ENCODE measurements at places on chromosomes 11 and 22. TPM values are rescaled to one million over a fixed set of nuclear protein-coding genes. Genes with fewer than 3 reads are reported as not detected.
A peak's percentile ranks its signal among the peaks of the same experiment; 100 is the strongest.

- no peak for DNase-seq
Observed at GRCh38 chr11:123364080-123364479, 66.0 kb upstream of the GRAMD1B start.

- no peak for DNase-seq
Observed at GRCh38 chr11:119021631-119022030, 3.1 kb downstream of the TRAPPC4 start.

DNA sequence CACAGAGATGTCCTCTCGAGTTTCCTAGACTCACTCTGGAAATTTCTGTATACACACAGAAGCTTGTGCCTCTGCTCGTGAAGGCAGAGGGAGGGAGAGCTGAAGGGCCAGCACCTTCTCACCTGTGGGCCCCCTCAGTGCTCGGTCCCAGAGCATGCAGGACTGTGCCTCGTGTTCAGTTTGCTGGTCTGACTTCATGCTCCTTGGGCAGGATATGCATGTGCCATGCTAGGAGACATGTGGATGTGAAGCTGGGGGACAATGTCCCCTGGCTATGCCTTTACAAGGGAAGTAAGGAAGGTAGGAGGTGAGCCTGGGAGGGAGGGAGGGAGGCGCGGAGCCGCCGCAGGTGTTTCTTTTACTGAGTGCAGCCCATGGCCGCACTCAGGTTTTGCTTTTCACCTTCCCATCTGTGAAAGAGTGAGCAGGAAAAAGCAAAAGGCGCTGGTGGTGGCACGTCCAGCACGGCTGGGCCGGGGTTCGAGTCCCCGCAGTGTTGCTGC, 22.6 kb downstream of the NEAT1 start:
- peak; percentile 32 for DNase-seq

GRCh38 chr11:76808996-76809395, 25.8 kb downstream of the TSKU start:
- DNase-seq = no peak

- no peak for DNase-seq
Observed at GRCh38 chr11:72112978-72113808, 698 bp upstream of the ANAPC15 start.

DNA sequence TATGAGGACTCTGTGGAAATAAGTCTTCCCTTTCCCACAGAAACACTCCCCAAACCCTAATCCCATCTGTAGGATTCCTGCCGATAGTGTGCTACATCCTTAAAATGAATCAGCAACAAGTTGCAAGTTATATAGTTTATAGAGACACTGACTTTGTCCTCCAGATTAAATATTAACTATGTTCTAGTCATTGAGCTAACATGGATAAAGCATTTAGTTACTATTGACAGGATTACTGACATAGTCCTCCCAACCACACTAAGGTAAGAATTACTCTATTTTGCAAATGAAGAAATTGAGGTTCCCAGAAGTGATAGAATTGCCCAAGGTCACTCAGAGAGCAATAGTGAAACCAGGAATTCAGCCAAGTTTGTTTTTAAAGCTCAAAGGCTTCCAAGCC, 1.9 kb downstream of the OR52M1 start:
- no peak for DNase-seq

- DNase-seq = no peak
Observed at GRCh38 chr11:83147895-83148294, 9.0 kb upstream of the PCF11 start.

DNA sequence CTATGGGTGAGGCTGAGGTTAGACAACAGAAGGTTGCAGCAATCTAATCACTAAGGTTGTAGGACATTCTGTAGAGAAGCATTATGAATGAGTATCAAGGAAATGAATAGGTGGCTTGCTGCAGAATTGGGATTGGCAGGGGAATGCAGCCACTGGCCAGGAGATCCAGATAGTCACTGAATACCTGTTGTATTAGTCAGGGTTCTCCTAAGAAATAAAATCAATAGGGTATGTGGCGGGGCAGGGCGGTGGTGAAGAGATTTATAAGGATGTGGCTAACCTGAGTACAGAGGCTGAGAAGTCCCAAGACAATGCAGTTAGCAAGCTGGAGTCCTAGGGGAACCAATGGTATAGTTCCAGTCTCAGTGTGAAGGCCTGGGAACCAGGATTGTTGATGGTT, 163.0 kb downstream of the SPON1 start:
- DNase-seq = no peak

DNA sequence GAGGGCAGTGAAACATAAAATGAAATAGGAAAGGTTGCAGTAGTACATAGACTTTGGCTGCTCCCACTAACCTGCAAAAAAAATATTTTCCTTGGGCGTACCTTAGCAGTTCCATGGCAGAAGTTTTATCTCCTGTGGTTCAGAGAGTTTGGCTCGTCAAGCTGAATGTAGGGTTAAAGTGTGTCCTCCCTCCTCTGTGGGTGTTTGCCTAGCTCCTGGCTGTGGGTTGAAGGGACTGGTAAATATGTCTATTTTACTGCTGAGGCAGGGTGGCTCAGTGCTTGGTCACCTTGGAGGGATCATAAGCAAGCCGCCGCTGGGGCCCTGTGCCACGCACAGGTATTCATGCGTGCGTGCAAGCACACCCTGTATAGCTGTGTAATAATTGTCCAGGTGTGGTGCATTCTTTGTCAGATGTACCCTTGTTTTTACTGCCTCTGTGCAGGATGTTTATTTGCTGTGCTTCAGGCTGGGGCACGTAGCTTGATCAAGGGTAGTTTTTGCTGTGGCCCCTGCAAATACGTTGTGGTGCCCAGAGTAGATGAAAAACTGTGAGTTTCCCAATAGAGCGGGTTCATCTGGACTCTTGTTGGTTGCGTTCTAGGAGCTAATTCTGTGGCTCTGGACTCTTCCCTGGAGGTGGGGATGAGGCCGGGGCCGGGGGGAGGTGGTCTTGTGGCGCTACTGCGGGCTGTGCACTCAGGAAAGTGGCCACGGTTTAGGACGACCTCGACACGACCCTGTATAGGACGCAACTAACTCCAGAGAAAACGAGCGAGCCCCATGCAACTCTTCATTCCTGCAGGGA, 732 bp upstream of the SORL1 start:
- DNase-seq = no peak

DNA sequence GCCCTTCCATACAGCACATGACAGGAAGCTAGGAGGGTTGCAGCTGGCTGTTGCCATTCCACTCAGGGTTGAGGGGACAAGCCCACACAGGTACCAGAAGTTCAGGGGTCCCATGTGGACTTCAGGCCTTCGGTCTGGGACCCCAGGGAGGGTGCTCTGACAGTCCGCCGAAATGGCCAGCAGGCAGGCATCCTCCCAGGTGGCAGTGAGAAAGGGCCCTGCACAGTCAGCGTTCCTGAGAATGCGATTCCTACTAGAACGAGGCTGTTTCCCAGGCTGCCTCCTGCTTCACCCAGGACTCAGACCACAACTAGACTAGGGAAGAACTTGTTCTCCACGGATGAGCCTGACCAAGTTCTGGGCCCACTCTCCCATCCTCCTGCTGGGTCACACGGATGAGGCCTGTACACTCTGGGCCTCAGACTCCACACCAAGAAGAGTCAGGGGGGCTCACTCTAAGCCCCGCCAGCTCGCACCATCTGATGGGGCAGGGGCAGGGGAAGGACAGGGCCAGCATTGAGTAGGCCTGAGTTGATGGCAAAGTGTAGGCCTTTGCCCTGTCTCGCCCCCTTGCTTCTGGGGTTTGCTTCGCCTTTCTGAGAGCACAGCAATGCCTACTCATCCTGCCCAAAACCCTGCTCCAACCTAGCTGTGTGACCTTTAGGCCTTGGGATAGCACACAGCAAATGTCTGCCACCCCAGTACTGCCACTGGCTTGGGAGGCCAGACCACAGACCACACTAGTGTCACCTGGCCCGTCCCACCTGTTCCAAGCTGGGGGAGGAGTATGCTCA, 14.0 kb downstream of the KCNQ1OT1 start:
- DNase-seq = no peak

GRCh38 chr11:119615003-119615881, 113.8 kb downstream of the NECTIN1 start:
- DNase-seq = peak; percentile 83

GRCh38 chr22:27765706-27766291, 35.8 kb downstream of the MN1 start:
- DNase-seq = no peak

DNA sequence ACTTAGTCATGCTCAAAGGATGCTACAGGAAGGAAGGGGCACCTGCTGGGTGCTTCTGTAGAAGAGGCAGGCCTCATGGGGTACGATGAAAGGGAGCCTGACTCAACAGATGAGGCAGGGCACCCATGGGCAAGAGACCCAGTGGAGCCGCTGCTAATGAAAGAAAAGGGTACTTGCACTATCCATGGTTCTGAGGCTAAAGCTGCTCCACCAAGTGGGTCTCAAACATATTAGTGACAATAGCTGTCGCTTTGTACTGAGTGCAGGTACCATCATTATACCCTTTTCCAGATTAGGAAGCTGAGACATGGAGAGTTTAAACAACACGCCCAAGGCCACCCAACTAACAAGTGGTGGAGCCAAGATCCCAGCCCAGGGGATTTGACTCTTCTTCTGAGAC, 127.5 kb upstream of the SERPIND1 start:
- no peak for DNase-seq

DNA sequence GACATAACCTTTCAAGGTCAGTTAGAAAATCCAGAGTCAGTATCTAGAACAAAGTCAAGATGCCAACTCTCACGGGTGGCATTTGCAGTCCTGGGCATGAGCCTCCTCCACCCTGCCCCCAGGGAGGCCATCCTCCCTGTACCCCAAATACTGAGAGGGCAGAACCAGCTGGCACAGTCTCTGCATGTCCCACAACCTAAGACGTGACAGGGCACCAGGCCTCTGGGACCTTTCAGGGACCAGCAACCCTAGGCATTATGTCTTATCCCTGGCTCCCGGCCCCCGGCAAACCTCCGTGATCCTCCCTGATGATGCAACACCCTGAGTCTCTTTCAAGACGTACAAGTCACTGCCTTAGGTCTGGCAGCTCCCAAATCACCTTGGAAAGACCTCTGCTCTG, 2.0 kb downstream of the MB start:
- no peak for DNase-seq

GRCh38 chr11:134345237-134345550, 13.4 kb downstream of the GLB1L2 start:
- no peak for DNase-seq

DNA sequence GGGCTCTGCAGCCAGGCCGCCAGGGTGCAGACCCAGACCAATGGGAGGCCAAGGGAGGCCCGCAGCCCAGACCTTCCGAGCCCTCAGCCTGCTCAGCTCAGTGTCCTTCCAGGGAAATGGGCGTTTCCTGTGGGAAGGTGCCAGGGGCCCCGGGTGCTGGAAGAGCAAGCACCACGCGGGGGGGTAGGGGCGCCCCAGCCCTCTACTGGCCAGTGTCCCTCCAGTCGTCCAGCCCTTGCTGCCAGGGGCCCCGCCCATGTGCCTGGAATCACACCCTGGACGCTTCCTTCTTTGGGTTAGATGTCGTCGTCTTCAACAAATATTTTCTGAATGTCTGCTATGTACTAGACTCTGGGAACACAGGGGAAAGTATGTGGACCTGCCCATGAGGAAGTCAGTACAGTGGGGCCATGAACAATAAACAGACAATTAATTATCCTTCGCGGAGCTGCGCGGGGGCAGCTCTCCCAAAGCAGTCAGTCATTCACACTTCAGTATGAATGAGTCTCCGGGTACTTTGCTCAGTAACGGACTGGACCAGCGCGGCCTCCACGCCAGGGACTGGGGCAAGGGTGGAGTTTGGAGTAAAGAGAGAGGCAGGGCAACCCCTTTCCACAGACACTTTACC, 60.2 kb downstream of the CDKN1C start:
- peak; percentile 91 for DNase-seq

GRCh38 chr11:64150481-64151239, 15.3 kb downstream of the MACROD1 start:
- DNase-seq = no peak

Gene SLC22A12
- not detected for total RNA-seq

Gene HBB
- total RNA-seq = not detected

Gene OR4D11
- not detected for total RNA-seq

Gene INTS4
- 35.0 TPM for total RNA-seq

Gene OR52N4
- total RNA-seq = not detected

Gene ST14
- total RNA-seq = 1.4 TPM

Gene LYVE1
- total RNA-seq = 0.27 TPM
